ENCODE measurements at places on chromosomes 2 and 18.

- DNase-seq, result no peak
These were observed 84.9 kb downstream of the BCL11A start for GRCh38 chr2:60468382-60469085.

DNA sequence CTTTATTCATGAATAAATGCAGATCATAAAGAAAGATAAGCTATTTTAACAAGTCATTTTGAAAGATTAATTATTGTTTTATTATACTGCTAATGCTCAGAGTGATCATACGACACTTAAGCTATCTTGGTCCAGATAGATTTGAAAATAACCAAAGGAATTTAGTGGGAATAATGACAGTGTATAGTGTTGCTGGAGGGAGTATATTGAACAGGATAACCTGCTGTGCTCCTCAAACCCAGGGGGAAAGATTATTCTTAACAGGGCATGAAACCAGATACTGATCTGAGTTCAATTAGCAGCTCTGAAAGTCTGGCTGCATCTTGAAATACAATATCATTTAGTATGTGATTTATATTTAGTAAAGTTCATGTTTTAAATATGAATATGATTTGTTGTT is 216.3 kb upstream of the ITGA4 start:
- DNase-seq, result no peak

DNA sequence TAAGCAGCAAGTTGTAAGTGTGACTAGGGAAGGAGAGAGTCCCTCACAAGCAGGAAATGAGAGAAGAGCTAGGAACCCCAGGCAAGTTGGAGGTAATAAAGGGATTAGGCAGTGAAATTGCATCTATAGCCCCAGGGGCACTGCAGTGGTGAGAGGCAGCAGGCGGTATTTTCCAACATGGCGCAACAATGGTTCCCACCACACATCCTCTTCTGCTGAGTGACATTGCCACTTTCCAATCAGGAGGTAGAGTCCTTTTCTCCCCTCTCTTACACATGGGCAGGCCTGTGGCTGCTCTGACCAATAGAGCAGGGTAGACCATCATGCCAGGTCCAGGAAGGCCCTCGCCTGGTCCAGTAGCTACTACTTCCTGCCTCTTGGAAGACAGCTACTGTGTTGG is 86.6 kb downstream of the DNER start:
- DNase-seq, result no peak

DNA sequence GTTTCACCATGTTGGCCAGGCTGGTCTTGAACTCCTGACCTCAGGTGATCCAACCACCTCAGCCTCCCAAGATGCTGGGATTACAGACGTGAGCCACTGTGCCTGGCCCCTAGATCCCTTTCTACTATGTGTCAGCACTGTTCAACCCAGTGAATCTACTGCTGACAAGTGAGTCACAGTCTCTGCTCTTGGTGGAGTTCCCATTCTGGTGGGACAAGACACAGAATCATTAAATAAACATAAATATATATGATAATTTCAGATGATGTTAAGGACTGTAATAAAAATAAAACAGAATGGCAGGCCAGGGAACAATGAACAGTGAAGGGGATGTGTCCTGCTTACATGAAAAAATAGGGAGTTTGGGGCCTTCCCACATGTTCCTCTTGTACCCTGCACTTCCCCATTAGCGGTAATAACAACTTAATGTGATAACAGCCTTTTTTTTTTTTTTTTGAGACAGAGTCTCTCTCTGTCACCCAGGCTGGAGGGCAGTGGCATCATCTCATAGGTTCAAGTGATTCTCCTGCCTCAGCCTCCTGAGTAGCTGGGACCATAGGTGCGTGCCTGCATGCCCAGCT is 112.2 kb downstream of the CPO start:
- DNase-seq, result no peak
